ENCODE measurements at places on chromosomes 4 and X. TPM values are rescaled to one million over a fixed set of nuclear protein-coding genes. Genes with fewer than 3 reads are reported as not detected.

- H3K4me1 ChIP-seq = no peaks in the 10 kb centered on the region
- H3K36me3 ChIP-seq = no peaks in the 10 kb centered on the region
- DNase-seq = no peak
- no peak overlapping the region for H3K4me3 ChIP-seq
- H3K27me3 ChIP-seq = no peaks in the 10 kb centered on the region
Observed at GRCh38 chrX:86039625-86040568, 7.5 kb downstream of the CHM start.

DNA sequence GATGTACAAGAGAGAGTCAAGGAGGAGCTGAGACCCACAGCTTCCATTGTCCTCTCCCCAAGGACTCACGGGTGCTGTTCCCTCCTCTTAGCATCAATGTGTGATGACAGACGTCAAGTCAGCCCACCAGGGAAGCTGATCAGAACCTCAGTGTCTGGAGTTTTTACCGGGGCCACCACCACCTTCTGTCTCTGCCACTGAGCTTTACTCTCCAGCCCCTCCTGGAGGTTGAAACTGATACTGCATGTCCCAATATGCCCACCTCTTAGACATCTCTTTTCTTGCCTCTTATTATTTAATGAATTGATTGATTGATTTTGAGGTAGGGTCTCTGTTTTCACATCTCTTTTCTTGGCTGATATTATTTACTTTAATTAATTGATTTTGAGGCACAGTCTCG, 10.3 kb upstream of the AKAP17A start:
- H3K4me1 ChIP-seq = no peaks in the 10 kb centered on the region
- no peak overlapping the region for H3K27ac ChIP-seq
- no peaks in the 10 kb centered on the region for H3K27me3 ChIP-seq
- peak; percentile 31 for DNase-seq
- H3K36me3 ChIP-seq = no peaks in the 10 kb centered on the region

Gene HAND2
- total RNA-seq = 26.0 TPM

DNA sequence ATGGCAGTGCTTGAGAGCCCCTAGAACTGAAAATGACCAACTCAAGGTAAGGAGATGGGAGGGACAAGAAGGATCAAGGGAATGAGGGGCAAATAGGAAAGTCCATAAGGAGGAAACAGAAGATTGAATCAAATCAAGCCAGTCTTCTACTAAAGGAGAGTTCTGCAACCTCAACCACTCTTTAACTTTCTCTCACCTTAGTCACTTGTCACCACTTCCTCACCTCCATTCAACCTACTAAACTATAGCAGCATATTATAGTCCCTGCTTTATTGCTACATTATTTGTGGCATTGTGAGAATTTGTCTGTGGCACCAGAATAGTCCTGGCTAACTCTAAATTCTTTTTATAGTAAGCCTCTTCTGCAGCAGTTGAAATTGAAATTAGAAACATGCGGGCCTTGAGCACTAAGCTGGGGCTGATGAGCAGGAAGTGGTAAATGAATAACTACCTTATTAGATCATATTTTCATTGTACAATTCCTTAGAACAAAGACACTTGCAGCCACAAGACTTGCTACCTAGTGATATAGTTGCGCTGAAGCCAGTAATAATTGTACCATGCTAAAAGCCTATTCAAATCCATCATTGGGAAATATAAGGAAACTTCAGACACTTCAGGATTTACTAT, 336.9 kb downstream of the ZNF674 start:
- no peak overlapping the region for H3K27ac ChIP-seq
- DNase-seq = no peak
- no peaks in the 10 kb centered on the region for H3K27me3 ChIP-seq

- H3K4me3 ChIP-seq = no peak overlapping the region
- no peaks in the 10 kb centered on the region for H3K4me1 ChIP-seq
- H3K27ac ChIP-seq = no peak overlapping the region
- no peaks in the 10 kb centered on the region for H3K36me3 ChIP-seq
- DNase-seq = no peak
Observed at GRCh38 chrX:119095936-119096335, 23.1 kb downstream of the CT47C1 start.

DNA sequence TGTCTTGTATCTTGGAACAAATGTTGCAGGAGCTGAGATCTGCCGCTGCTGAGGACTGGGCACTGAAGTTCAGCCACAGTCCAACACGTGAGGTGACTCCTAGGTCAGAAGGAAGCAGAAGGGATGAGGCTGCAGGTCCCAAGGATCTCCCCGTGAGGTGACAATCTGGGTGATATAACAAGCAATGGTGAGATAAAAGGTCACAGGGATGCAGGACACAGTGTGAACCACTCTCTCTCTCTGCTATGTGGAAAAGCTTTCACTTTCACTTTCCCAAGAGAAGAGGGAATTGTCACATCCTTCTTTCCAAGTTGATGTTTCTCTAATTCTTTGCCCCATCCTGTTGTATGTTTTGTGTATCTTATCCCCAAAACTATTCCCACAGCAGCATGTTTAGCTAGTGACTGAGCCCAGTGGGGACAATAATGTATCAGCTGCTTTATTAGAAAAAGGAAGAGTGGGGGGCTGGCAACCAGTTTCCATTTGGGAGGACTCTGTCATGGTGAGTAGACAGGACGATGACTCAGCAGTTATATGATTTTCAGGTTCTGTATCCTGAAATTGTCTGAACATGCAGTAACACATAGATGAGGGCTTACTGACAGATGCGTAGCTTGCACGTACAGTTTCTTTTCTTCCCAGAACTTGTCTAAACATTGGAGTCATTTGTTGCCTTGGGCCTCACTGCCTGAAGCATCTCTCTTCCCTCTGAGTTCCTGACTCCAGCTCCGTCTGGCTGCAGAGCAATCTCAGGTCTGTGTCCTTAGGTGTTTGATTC, 1415.8 kb upstream of the TENM3 start:
- H3K27ac ChIP-seq = no peak overlapping the region
- no peaks in the 10 kb centered on the region for H3K27me3 ChIP-seq
- DNase-seq = no peak
- peak overlapping the region; percentile 22 for H3K4me3 ChIP-seq
- H3K36me3 ChIP-seq = no peaks in the 10 kb centered on the region

DNA sequence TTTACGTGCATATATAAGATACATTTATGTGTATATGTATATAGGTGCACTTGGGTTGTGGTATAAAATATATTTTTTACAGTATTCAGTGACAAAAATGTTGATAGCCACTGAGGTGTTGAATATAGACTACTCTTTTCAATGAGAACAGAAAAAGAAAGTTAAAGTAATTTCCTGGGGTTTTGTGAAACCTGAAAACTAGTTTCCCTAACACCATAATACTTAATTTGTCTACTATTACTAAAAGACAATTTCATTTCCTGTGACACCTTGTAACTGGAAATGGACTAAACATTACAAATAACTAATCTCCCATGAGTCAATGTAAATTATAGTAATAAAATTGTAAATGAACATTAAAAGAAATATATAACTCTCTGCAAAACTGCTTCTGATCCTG, 32.0 kb upstream of the MAP9 start:
- no peak overlapping the region for H3K27ac ChIP-seq
- DNase-seq = no peak
- no peaks in the 10 kb centered on the region for H3K36me3 ChIP-seq
- H3K27me3 ChIP-seq = no peaks in the 10 kb centered on the region
- no peak overlapping the region for H3K4me3 ChIP-seq
- no peaks in the 10 kb centered on the region for H3K4me1 ChIP-seq

Gene RAP1GDS1
- 16.0 TPM for total RNA-seq

Gene MAGEB17
- not detected for total RNA-seq

GRCh38 chrX:12447448-12448064, 309.3 kb downstream of the FRMPD4 start:
- no peaks in the 10 kb centered on the region for H3K4me1 ChIP-seq
- no peak overlapping the region for H3K27ac ChIP-seq
- DNase-seq = no peak
- no peaks in the 10 kb centered on the region for H3K27me3 ChIP-seq
- H3K4me3 ChIP-seq = no peak overlapping the region
- H3K36me3 ChIP-seq = no peaks in the 10 kb centered on the region

Gene C4orf51
- not detected for total RNA-seq

DNA sequence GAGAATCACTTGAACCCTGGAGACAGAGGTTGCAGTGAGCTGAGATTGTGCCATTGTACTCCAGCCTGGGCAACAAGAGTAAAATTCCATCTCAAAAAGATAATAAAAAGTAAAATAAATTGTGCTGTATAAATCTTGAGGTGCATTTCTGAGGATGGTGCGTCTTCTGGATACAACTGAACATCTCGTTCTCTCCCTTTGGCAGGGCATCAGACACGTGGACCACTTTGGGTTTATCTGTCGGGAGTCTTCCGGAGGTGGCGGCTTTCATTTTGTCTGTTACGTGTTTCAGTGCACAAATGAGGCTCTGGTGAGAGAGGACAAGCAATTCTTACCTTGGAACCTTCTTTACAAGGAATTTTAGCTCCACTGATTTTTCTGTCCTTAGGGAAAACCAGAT, 60.2 kb downstream of the PTTG2 start:
- no peaks in the 10 kb centered on the region for H3K27me3 ChIP-seq
- peaks cover 14% of the 10 kb centered on the region for H3K36me3 ChIP-seq
- no peak for DNase-seq
- H3K4me3 ChIP-seq = no peak overlapping the region
- no peak overlapping the region for H3K27ac ChIP-seq
- no peaks in the 10 kb centered on the region for H3K4me1 ChIP-seq

DNA sequence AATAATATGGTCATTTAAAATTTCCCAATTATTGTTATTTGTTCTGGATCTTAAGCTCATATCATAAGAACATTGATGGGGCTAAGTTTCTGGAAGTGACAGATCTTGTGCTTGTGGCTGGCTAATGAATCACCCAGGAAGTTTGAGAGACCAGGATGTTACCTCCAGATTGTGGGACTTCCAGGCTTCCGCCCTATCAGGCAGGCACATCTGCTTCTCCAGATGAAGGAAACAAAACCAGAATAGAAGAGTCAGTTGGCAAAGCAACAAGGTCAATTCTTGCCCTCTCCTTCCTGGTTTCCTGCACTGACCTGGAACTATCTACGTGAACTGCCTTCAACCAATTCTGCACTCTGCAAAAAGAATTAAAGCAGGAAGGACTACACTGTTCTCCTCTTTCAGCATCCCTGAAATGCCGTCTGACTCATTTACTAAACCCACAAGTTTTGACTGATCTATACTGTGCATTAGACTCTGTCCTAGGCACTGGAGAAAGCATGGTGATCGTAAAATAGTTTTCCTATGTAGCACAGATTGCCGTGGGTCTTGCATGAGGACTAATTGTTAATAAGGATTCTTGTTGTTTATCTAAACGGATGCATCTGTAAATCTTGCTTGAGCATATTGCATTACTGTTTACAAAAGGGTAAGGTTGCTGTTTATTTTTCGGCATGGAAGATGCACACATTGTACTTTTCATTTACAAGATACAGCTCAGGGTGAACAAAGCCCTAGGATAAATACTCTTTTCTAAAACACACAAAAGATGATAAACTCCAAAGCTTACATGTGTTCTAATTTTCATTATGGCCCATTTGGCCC, 74.6 kb downstream of the AMELX start:
- no peak overlapping the region for H3K27ac ChIP-seq
- H3K4me3 ChIP-seq = no peak overlapping the region
- H3K4me1 ChIP-seq = no peaks in the 10 kb centered on the region
- H3K36me3 ChIP-seq = no peaks in the 10 kb centered on the region

GRCh38 chr4:14887842-14888433, 114.3 kb upstream of the CPEB2 start:
- peaks cover 9% of the 10 kb centered on the region for H3K4me1 ChIP-seq
- H3K27me3 ChIP-seq = no peaks in the 10 kb centered on the region
- no peak overlapping the region for H3K27ac ChIP-seq
- H3K4me3 ChIP-seq = no peak overlapping the region
- no peaks in the 10 kb centered on the region for H3K36me3 ChIP-seq

- H3K27ac ChIP-seq = no peak overlapping the region
- no peaks in the 10 kb centered on the region for H3K4me1 ChIP-seq
- H3K4me3 ChIP-seq = no peak overlapping the region
- no peak for DNase-seq
- H3K27me3 ChIP-seq = no peaks in the 10 kb centered on the region
Observed at GRCh38 chr4:141329174-141329569, 108.5 kb downstream of the ZNF330 start.

DNA sequence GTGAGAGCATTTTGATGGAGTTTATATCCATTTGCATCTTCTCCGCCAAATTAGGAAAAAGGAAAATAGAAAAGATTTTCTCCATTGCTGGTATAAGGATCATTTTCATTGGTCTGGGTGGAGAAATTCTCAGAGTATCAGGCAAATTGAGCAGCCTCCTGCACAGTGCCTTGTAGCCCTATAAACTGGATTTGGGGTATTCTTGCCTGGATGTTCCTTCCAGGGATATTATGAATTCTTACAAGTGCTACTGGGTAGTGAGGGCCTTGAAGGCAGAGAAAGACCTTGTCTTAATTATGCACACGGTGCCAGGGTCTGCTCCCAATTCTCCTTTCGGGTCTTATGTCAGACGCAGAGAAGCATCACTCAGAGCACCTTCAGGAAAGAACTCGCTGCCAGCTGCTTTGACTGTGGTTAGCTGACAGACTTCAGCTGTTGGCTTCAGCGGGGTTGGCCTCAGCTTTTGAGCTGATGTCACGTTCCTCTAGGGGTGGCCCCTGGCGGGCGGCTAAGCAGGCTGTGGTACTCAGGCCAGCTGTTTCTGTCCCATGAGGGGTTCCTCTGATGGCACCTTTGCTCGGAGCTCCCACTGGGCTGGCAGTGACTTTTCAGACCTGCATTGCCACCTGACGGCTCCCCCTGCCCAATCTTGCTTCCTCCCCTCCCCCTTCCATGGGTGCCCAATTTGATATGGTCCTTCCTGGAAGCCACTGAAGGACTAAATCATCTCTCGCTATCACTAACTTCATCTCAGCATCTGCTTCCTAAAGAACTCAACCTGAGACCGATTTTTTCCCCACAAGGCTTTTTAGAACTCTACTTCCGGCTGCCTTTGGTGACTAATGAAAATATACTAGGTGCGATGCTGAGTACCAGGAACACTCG, 519.5 kb downstream of the BCOR start:
- H3K27ac ChIP-seq = no peak overlapping the region
- no peaks in the 10 kb centered on the region for H3K36me3 ChIP-seq
- no peaks in the 10 kb centered on the region for H3K4me1 ChIP-seq
- no peak overlapping the region for H3K4me3 ChIP-seq
- DNase-seq = no peak

DNA sequence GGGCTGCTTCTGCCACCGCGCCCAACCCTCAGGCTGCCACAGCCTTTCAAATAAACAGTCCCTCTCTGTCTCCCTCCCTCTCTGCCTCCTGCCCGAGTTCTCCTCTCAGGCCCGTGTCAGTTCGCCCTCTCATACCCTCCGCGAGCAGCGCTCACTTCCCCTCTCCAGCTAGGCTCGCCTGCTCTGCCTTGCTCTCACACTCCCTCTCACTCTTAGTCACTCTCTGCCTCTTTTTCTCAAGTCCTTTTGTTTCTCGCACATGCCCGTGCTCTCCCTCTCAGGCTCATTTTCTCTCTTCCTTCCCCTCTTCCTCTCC, 3.2 kb downstream of the EFNB1 start:
- DNase-seq = no peak
- H3K27me3 ChIP-seq = no peaks in the 10 kb centered on the region
- peak overlapping the region; percentile 89 for H3K27ac ChIP-seq
- no peaks in the 10 kb centered on the region for H3K36me3 ChIP-seq

Gene MXRA5
- total RNA-seq = 4.7 TPM

GRCh38 chr4:3469386-3470243, 6.5 kb downstream of the DOK7 start:
- peaks cover 16% of the 10 kb centered on the region for H3K4me1 ChIP-seq
- H3K4me3 ChIP-seq = no peak overlapping the region
- no peaks in the 10 kb centered on the region for H3K27me3 ChIP-seq
- no peaks in the 10 kb centered on the region for H3K36me3 ChIP-seq

GRCh38 chr4:8910100-8910821, 38.6 kb upstream of the HMX1 start:
- H3K27ac ChIP-seq = no peak overlapping the region
- H3K4me3 ChIP-seq = no peak overlapping the region
- H3K4me1 ChIP-seq = no peaks in the 10 kb centered on the region
- peak; percentile 77 for DNase-seq
- no peaks in the 10 kb centered on the region for H3K27me3 ChIP-seq
- H3K36me3 ChIP-seq = no peaks in the 10 kb centered on the region

Data from vagina (tissue), 2 donors.